ENCODE measurements at places on chromosomes 12 and 14.

DNA sequence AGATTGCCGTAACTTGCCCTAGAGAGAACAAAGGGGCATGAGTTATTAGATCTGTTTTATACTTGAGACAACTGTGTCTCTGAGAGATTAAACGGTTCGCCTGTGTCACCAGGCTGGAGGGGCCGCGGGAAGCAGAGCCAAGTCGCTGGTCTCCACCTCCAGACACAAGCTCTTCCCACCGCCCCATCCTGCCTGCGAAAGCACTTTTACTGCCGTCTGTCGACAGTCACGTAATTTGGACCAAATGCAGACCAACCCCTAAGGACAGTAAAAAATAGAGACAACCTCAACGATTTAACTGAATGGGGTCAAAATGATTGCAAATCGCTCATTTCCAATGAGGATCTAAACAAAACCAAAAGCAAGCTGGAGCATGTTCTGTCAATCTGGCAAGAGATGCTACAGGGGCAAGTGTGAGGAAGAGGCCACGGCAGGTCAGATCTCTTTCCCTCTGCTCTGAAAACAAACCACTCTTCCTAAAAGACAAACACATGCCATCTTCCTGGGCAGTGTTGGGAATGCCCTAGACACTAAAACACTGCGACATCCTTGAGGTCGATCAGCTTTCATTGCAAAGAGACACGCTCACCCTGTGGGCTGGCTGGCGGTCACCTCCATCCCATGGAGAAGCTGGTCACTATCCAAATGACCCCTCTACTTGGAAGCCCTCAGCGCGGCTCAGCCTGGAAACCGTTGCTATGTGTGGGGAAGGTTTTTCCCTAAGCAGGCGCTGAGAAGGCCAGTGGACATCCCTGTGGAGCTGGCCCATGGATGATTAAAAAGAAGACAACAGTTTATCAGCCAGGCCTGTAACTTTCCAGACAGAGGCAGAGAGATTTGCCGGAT lies 17.1 kb downstream of the GSC start:
- DNase-seq, result no peak

- peak; percentile 73 for DNase-seq
These were observed 231.2 kb downstream of the ETNK1 start for GRCh38 chr12:22856178-22856577.

- no peak for DNase-seq
These were observed 605.0 kb downstream of the FSCB start for GRCh38 chr14:43901911-43902673.

DNA sequence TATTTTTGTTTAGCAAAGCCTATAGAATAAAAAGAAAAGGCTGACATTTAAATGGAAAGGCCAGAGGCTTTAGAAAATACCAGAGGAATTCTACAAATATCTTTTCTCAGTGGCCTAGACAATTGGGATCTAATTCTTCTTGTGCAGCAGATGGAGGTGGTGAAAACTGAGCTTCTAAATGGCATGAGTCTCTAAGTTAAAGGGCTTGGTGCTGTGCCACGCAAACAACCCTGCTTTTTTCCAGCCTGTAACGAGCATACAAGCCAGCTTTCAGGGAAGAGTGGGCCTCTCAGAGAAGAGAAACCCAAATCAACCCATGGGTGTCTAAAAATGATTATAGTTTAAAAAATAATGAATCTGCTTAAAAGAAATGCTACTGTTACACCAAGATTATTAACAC lies 237.9 kb upstream of the NAV3 start:
- DNase-seq, result peak; percentile 22

Measured in eye (tissue), 1 donor.